ENCODE measurements at places on chromosomes 1 and 21.

- DNase-seq, result peak; percentile 49
Observed at GRCh38 chr1:151165281-151165737, 393 bp downstream of the LYSMD1 start.

GRCh38 chr1:179823693-179824092, 53.9 kb downstream of the TOR1AIP2 start:
- DNase-seq, result no peak

- DNase-seq, result no peak
Observed at GRCh38 chr1:41428738-41429640, 55.5 kb downstream of the EDN2 start.

DNA sequence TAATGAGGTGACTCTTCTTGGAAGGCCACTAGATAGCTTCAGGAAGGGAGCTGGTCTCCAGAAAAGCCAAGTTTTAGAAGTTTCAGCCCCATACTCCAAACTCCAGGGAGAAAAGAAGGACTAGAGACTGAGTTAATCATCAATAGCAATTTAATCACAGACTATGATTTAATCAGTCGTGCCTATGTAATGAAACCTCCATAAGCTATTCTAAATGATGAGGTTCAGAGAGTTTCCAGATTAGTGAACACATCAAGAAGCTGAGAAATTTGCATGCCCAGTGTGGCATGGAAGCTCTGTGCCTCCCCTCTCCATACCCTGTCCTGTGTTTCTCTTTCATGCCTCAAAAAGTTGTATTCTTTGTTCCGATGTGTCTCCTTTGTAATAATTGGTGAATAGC, 49.2 kb upstream of the CCDC190 start:
- DNase-seq, result no peak

- no peak for DNase-seq
Observed at GRCh38 chr1:235851939-235852338, 14.8 kb downstream of the LYST start.

- no peak for DNase-seq
Observed at GRCh38 chr21:15066123-15066575, 1.3 kb upstream of the NRIP1 start.

DNA sequence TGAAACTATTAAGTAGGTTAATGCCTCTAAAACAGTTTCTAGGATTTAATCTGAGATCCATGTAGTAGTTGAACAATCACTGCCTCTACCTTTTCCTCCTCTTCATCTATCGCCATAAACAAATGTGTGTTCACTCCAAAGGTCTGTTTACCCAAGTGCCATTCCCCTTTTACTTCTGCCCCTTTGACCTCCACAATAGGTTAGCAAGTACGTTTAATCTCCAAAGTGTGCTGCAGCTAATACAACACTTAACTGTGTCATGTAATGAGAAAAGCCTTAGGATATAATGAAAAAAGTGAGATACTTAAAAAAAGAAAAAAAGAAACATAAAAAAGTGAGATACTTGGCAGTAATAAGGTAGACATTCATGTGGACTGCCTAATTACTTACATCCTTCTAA, 28.2 kb downstream of the GPBP1L1 start:
- no peak for DNase-seq

DNA sequence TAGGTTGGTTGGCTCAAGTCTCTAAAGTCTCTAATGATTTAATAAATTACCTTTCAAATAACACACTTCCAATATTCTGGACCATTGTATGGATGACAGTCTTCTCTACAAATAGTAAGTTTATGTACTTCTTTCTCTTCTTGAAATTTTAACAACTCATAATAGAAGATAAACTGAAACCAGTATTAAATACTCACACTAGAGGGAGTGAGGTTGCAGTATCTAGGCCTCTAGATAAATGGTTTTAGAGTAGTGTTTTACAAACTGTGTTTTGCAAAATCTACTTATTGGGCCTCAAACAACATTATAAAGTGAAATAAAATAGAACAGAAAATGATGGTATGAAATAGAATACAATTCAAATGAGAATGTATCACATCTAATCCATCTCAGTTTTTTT, 479.9 kb upstream of the BRINP3 start:
- no peak for DNase-seq

DNA sequence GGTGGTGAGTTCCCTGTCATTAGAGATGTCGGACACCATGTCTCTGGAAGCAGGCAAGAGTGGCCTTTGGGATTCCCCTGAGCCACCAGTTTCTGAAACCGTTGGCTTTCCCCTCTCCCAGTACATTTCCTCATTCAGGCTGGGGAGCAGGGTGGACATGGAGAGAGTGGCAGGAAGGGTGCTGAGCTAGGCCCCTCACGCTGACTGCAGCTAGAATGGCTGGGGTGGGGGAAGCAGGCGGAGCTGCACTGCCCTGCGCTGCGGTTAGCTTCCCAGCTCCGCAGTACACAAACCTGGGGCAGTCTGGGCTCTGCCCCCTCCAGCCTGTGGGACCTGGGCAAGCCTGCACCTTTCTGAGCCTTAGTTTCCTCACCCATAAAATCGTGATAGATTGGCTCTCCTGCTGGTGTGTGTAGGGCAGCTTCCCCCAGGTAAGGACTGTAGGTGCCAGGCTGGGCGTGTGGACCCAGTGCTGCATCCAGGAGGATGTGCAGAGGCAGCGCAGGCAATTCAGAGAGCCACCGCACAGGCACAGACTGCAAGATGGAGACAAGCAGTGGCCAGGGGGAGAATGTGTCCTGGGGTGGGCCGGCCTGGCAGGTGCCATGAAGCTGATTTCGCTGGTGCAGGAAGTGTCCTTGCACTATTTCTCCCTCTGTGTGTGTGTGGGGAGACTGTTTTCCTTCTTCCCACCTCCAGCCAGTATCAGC, 3.0 kb downstream of the PLA2G2F start:
- DNase-seq, result no peak

DNA sequence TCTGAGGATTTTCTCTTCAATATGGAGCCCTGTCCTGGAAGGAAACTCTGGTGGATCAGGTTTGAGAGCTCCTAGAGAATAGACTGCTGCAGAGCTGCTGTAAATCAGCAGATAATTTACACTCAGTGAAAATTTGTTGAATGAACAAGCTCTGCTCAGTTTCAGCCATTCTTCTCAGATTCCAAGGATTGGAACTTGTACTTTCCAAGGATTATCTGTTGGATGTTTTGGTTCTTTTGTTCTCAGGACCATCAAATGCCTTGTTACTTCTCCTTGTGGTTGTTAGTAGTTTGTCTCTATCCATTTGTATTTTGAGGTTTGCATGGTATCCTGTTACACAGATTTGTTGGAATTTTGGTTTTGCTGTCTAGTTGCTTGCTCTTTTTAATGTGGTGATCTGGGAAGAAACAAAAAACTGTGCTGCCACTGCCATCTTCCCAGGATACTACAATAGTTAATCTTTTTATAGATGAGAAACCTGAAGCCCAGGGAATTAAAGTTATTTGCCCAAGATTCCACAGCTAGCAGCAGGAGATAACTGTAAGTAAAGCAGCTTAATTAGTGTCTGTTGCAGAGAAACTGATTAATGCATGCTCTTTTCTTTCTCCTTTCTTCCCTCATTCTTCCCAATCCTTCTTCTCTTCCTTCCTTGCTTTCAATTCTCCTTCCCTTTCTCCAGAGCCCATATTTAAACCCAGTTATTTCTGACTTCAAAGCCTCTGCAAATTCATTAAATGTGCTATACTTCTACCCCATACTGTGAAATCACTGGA, 21.7 kb upstream of the KIFAP3 start:
- DNase-seq, result no peak

GRCh38 chr1:155864393-155864792, 5.0 kb downstream of the SYT11 start:
- DNase-seq, result no peak

DNA sequence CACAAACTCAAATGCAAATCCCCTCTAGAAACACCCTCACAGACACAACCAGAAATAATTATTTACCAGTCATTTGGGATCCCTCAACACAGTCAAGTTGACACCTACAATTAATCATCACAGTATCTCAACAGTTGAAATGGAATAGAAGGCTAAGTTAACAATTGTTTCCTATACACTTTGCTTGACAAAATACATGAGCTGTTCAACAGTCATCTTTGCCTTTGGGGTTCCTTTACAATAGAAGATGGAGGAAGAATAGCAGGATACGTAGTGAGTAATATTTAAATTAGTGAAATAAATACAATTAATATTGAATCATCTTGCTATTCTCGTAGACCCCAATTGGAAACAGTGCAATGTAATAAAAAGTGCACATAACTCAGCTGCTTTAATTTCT, 487.3 kb upstream of the ADAMTS5 start:
- no peak for DNase-seq

DNA sequence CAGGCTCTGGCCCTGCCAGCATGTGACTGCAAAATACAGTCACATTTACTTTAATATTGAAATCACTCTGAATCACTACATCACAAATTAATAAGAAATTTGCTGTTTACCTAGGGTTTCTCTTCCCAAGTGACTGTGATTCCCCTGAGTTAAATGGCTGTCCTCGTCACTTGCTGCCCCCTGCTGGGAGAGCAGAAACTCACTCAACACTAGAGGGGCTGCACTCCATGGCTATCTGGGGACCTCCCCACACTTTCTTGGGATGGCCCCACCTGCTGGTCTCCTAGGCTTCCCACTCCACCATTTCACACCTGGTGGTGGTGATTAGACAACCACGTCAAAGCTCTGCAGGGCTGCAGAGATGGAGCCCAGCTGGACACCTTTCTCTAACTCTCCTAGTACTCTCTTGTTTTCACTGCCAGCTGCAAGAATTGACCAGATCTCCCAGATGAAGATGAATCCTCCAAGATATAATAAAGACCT, 63.4 kb downstream of the CD2 start:
- no peak for DNase-seq

DNA sequence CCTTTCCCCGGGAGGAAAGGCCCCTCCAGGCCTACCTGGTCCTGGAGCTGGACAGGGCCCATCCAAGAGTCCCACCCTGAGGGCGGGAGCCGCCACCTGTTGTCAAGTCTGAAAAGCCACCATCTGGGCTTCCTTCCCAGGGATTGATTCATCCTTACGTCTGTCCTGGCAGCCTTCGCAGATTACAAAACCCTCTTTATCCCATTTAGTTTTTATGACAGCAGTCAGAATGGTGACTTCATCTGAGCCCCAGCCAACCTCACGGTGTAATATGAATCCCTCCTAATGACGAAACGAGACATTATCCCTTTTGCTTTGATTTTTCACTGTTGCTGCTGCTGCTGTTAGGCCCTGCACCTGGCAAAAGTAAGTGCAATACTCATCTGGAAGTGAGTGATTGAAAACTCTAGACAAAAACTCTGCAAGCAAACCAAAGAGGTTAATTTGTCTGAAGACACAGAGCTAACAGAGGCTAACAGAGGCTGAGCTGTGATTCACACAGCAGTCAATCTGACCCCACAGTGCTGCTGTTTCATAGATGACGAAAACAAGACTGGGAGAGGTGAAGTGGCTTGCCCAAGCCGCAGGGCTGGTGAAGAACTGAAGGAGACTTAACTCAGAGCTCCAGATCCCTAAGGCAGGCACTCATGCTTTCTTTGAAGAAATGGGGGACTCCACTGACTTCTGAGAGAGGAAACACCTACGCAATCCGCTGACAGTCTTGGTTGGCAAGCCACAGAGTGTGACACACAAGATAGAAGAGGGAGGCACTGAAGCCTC, 30.0 kb upstream of the S100A7 start:
- no peak for DNase-seq

- DNase-seq, result no peak
Observed at GRCh38 chr1:172700556-172700955, 41.7 kb downstream of the FASLG start.

DNA sequence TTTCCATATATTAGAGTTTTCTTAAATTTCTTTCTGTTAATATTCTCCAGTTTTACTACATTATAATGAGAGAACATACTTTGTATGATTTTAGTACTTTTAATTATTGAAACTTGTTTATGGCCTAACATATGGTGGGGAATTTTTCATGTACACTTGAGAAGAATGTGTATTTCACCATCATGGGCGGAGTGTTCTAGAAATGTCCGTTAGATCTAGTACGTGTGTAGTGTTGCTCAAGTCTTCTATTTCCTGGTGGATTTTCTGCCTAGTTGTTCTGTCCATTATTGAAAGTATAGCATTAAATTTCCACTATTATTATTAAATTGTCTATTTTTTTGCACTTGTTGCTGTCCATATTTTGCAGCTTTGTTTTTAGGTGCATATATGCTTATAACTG, 64.0 kb upstream of the RGS21 start:
- DNase-seq, result no peak

GRCh38 chr1:209443361-209443931, 140.1 kb upstream of the CAMK1G start:
- DNase-seq, result no peak

- DNase-seq, result no peak
Observed at GRCh38 chr1:17955302-17956285, 152.0 kb upstream of the IGSF21 start.

DNA sequence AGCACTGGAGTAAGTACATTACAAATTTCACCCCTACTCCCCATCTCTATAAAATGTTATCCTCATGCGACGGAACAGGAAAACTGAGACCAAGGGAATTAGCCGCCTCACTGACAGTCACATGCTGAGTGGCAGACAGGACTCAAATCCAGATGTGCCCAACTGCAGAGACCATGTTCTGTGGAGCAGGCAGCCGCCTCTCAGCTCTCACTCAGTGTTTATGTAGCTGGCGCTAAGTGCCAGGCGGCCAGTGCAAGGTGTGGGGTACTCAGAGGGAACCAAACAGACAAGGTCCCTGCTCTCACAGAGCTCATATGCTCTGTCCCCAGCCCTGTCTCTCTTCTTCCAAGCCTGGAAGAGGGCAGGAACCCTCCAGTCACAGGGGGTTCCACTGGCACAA, 5.1 kb downstream of the CAPZB start:
- no peak for DNase-seq

DNA sequence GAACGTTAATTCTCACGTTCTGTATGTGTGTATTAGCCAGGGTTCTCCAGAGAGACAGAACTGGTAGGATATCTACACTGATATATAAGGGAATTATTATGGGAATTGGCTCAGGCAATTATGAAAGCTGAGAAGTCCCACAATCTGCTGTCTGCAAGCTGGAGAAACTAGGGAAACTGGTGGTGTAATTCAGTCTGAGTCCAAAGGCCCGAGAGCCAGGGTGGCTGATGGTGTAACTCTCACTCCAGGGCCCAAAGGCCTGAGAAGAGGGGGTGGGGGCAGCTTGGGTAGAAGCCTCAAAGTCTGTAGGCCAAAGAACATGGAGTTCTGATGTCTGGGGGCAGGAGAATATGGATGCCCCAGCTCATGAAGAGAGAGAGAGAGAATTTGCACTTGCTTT, 13.3 kb upstream of the VASH2 start:
- DNase-seq, result no peak

GRCh38 chr1:237387144-237387505, 345.1 kb downstream of the RYR2 start:
- DNase-seq, result no peak

GRCh38 chr1:232943679-232944252, 6.6 kb upstream of the NTPCR start:
- no peak for DNase-seq

DNA sequence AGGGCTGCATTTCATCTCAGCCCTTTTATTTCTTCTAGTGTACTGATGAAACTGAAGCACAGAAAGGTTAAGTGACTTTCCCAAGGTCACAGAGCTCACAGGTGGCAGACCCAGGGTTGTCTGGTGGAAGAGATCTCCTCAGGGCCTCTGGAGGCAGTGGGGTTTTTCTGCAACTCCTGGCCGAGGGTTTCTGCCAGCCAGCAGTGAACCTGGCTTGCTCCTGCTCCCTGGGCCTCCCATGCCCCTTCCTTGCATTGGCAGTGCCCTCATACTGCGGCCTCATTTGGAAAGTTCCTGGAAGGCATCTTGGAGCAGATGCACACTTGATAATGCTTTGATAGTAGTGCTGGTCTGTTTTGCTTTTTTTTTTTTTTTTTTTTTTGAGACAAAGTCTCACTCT, 7.7 kb downstream of the GALNT2 start:
- no peak for DNase-seq

- DNase-seq, result no peak
Observed at GRCh38 chr1:78722947-78723346, 73.3 kb downstream of the IFI44 start.
